ENCODE measurements at places on chromosomes 13 and 19.
A peak's percentile ranks its signal among the peaks of the same experiment; 100 is the strongest.

GRCh38 chr13:36820222-36820621 lies 1.2 kb downstream of the RFXAP start:
- peak; percentile 20 for DNase-seq

GRCh38 chr19:13894552-13894951 lies 11.4 kb downstream of the BRME1 start:
- DNase-seq: no peak

- DNase-seq: no peak
Measured at GRCh38 chr13:114127473-114128347, 4.7 kb downstream of the RASA3 start.

- DNase-seq: no peak
Measured at GRCh38 chr13:100365680-100366079, 222.9 kb downstream of the GGACT start.

DNA sequence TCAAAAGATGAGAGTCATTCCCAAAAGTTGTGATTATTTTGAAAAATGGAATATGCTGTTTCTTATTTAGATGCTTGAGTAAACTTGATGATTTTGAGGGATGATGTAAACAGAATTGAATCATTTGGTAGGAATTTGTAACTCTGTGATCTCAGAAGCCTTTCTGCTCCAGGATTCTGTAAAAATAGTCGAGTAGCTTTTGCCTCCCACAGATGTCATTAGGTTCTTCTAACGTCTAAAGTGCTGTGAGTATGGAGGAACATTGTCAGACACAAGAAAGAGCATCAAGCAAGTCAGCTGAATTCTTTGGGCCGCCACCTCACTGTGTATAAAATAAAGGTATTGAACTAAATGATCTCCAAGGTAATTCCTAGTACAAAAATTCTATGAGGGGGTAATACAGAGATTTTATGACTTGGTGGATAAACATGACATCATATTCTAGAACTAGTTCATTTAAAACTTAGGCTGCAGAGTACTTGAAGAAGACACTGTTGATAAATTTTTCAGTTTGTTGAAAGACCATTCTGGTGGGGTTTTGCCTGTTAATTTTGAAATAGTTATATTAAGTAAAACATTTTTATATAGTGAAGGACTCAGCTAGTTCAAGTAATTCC lies 1.4 kb upstream of the GPR183 start:
- DNase-seq: peak; percentile 67

- peak; percentile 69 for DNase-seq
Measured at GRCh38 chr19:47790398-47790814, 11.9 kb downstream of the SELENOW start.

- no peak for DNase-seq
Measured at GRCh38 chr13:99013951-99014350, 36.1 kb upstream of the DOCK9 start.

GRCh38 chr19:1924320-1924961 lies 16.5 kb upstream of the CSNK1G2 start:
- no peak for DNase-seq

DNA sequence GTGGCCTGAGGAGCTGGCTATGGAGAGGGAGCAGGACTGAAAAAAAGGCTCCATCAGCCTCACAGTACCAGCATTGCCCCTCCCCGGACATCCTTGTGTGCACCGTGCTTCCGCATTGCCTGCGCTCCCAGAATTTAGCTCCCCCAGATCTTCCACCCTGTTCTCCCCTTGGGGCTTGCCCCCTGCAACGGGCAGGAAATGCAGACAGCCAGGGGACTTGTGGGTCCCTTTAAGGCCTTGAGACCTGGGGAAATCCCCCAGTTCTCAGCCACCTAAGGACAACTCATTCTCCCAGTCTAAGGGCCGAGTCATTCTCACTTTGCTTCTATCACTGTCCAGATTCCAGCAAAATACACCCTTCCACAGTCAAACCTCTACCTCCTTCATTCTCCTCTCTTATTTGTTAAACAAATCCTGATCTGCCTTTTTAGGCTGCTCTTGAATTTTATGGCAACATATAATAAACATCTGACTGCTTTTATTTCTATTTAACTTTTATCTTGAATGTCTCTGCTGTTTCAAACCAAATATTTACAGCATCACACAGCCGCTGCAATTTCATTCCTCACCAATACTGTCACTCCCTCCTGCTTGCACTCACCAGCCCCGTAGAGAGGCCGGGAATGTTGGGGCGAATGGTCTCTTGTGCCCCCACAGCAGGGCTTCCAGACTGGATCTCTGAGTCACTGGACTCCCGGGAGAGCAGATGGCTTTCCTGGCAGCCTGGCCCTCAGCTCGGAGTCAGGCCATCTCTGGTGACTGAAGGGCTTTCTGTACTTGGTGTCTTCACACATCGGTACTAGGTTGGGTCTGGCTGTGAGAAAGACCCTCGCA lies 221.9 kb downstream of the TSHZ3 start:
- DNase-seq: no peak

GRCh38 chr19:38849860-38850435 lies at the start of gene HNRNPL:
Gene HNRNPL (minus strand): TSS chr19:38849986. CDS start chr19:38849966, 20 bp downstream.
- DNase-seq: peak; percentile 100

GRCh38 chr13:22262001-22262885 lies 591.4 kb downstream of the FGF9 start:
- no peak for DNase-seq

DNA sequence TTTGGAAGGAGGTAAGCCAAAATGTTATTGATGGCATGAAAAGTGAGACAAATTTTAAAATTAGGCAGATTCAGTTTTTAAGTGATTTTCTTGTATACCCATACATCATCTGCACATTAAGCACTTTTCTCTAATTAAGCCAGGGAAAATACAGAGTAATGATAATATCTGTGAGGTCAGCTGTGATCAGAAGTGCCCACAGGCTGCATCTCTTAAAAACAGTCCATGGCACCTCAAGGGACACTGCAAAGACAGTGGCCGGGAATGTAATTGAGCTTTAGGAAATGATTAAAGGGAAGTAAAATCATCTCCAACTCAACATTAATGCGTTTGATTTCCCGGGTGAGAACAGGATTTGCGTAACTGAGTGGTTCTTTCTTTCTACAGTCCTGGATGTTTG lies 2.0 kb downstream of the COL4A1 start:
- DNase-seq: no peak

DNA sequence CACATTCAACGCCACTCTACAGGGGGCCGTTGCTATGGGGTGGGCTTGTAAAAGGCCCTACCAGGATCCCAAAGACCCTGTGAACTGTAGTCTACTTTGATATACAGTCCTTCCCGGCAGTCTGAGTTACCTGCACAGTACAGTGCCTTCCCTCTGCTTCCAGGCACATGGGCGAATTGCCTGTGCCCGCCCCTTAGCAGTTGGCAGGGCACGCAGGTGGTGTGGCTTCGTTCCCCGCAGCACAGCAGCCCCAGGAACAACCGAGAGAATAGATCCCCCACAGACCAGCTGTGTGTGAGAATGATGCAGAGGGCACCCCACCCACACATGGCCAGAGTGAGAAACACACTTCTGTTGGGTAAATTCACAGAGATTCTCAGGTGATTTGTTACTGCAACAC lies 60.6 kb downstream of the MRPL57 start:
- no peak for DNase-seq

DNA sequence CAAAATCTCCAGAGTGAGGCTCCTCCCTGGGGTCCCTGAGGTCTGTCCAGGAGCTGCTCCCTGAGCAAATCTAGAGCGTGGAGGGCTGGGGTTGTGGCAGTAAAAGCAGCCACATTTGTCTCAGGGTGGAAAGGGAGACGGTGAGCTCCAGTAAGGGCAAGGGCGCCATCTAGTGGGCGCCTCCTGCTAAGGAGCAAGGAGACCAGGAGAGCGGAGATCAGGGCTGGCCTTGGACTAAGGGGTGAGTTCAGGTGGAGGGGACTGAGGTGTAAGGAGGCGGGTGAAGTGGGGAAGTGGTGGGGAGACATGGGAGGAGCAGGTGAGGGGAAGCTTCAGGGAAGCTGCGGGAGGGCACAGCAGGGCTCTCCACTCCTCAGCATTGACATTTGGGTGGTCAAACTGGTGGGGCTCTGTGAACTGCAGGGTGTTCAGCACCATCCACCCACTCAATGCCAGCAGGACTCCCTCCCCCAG lies 5.3 kb upstream of the CEACAM21 start:
- peak; percentile 82 for DNase-seq

DNA sequence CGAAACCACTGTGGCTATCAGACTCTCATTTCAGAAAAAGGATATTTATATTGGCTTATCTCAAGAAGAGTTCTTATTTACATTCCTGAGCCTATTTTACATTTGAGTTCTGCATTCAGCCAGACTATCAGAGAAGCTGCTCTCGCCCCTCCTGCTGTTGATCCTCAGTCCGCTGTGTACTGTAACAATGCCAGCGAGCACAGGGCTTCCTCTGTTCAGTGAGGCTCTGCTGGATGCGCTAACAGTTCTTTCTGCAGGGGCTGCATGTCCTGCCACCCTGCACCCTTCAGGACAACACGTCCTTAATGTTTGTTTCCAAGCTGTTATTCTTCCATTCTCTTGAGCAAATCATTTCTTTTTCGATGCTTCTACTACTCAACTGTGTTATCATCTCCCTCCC lies 463.7 kb upstream of the SGCG start:
- no peak for DNase-seq

GRCh38 chr13:113027095-113027494 lies 58.1 kb downstream of the MCF2L start:
- DNase-seq: no peak

GRCh38 chr13:83372786-83373185 lies 509.5 kb downstream of the SLITRK1 start:
- DNase-seq: no peak

All from inflammatory macrophage treated with lipopolysaccharide for 4 hours (primary cell).